Activated T-helper 1 cell treated with anti-CD3 and anti-CD28 coated beads, Interleukin-2, amount 50 U/mL, for 16 hours (primary cell): ENCODE measurements at places on chromosomes 11 and 22.

DNA sequence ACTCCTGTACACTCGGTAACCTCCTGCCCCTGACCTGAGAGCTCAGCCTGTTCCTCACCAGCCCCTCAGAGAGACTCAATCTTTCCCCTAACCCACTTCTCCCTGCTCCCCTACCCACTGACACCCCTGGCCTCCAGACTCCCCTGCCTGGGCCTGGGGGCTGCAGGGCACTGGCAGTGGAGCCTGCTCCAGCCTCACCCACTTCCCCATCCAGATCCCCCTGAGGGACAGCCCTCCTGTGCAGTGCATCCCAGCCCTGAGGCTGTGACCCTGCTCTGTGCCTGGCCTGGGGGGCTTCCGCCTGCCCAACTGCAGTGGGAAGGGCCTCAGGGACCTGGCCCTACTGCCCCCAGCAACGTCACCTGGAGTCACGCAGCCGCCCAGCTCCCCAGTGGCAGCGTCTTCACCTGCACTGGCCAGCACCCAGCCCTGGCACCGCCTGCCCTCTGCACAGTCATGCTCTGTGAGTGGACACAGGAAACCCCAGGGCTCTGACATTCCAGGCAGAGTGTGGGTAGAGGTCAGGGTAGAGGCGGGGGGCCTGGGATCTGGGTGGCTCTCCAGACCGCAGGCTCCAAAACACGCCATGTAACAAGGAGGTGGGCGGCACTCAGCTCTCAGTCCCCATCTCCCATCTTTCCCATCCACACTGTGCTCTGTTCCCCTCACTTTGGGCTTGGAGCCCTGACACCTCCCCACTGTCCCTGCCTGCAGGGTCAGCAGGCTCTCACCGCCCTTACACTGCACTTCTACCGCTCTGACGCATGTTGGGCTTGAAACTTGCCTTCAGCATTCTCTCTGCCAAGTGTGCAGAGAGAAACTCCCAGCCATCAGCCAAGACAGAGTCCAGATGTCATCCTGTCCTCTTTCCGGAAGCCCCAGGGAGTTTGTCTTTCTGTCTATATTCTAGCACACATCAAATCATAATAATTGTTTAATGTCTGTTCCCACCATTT is 5.1 kb downstream of the VSIG10L2 start:
- no peak for DNase-seq

- no peak for DNase-seq
Observed at GRCh38 chr22:30261134-30261533, 5.5 kb downstream of the OSM start.

- DNase-seq, result no peak
Observed at GRCh38 chr22:39408173-39408572, 8.6 kb downstream of the TAB1 start.

- DNase-seq, result no peak
Observed at GRCh38 chr11:66701432-66702240, 23.9 kb upstream of the RBM4B start.
